ENCODE measurements at places on chromosomes 7 and 10. TPM values are rescaled to one million over a fixed set of nuclear protein-coding genes. Genes with fewer than 3 reads are reported as not detected.

EN2 gene
- not detected for total RNA-seq

DNAJC12 gene
- 5.2 TPM for total RNA-seq

NFKB2 gene
- 34.3 TPM for total RNA-seq

FGFBP3 gene
- total RNA-seq = 0.44 TPM

CALML5 gene
- not detected for total RNA-seq

MNX1 gene
- not detected for total RNA-seq

ANLN gene
- 10.1 TPM for total RNA-seq

CPA4 gene
- 4.1 TPM for total RNA-seq

WDR86 gene
- total RNA-seq = 22.3 TPM

VIM gene
- total RNA-seq = 6,426 TPM

GRCh38 chr10:33253411-33253810, 81.1 kb downstream of the NRP1 start:
- DNase-seq = no peak

DNA sequence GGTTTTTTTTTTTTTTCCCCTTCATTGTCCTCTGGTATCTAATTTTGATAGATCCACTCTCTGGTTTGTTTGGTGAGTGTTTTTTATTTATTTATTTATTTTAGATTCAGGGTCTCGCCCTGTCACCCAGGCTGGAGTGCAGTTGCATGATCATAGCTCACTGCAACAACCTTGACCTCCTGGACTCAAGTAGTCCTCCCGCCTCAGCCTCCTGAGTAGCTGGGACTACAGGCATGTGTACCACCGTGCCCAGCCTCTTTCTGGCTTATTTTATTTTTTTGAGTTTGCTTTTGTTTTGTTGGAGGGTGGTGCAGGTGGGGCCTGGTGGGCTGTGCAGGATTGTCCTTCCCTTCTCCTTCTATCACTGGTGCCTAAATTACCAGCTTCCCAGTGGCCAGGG, 187.2 kb upstream of the SH2B2 start:
- DNase-seq = no peak

GRCh38 chr10:114678336-114678735, 20.3 kb upstream of the ABLIM1 start:
- no peak for DNase-seq

- no peak for DNase-seq
Observed at GRCh38 chr10:100744987-100745881, at the start of gene PAX2. PAX2 (plus strand) TSS chr10:100745582; CDS start chr10:100746261, 679 bp downstream.

- DNase-seq = no peak
Observed at GRCh38 chr10:133204226-133205015, 25.6 kb upstream of the UTF1 start.

- no peak for DNase-seq
Observed at GRCh38 chr7:151429237-151429559, 10.7 kb downstream of the CRYGN start.

GRCh38 chr10:50419756-50420155, 168.4 kb upstream of the ASAH2 start:
- no peak for DNase-seq

- peak; percentile 31 for DNase-seq
Observed at GRCh38 chr7:66099551-66100407, 14.9 kb upstream of the CRCP start.

DNA sequence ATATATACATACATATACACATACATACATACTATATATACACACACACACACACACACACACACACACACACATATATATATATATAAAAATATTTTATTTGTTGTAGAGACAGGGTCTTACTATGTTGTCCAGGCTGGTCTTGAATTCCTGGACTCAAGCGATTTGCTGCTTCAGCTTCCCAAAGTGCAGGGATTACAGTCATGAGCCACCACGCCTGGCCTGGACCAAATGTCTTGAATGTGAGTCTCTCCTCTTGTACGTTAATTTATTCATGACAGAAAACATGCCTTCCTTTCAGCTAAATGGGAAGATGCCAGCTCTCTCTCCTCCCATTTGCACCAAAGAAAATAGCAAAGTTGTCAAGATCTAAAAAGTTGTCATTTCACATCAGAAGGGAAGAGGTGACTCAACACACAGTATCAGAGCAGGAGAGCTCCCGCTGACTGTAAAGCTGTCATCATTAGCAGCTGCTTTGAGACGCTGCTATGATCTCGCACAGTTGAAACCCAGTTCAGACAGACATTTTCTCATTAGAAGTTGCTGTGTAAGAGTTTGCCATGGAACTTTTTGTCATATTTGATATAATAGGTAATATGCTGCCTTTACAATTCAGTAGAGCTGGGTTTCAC, 224.3 kb downstream of the SFMBT2 start:
- DNase-seq = no peak

- DNase-seq = no peak
Observed at GRCh38 chr10:126957111-126957510, 51.9 kb downstream of the DOCK1 start.

GRCh38 chr10:12658526-12658925, 309.2 kb downstream of the CAMK1D start:
- DNase-seq = no peak

- no peak for DNase-seq
Observed at GRCh38 chr10:93063144-93063976, 2.8 kb downstream of the CYP26C1 start.

- DNase-seq = no peak
Observed at GRCh38 chr10:79465341-79465740, 19.9 kb upstream of the ZCCHC24 start.

- no peak for DNase-seq
Observed at GRCh38 chr7:139937715-139938114, 108.7 kb downstream of the TBXAS1 start.

- DNase-seq = no peak
Observed at GRCh38 chr10:90911133-90912051, 9.5 kb downstream of the ANKRD1 start.

GRCh38 chr10:6200734-6201515, 1.8 kb upstream of the PFKFB3 start:
- DNase-seq = no peak

DNA sequence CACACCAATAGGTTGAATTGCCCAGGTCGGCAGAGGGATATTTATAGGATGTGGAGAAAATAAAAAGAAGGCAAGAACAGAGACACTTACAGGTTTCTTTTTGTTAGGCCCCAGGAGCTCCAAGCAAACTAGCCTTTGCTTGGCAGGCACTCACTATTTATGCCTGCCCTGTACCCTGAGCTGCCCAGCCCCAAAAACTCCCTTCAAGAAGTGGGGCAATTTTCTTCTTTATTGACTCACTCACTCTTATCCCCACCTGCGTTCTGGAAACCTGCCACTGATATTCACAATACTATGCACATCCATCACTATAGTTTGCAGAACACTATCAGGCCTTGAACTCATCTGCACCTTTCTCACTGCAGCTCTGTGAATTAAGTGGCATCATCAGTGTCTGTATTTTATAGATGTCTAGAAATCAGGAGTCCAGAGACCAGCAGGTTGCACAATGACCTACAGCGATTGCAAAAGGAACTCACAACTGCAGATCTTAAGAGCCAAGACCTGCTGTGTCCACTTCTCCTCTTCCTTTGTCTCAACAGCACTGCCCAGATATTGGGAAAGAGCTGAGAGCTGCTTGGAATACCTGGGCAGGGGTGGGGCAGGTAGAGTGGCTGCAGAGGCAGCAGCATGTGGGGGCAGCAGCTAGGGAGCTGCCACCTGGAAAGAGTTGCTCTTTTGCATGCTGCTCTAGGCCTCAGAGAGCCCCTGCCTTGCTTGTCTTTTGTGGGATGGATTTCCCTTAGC, at the start of gene SFTPD:
Gene SFTPD, minus strand, starts transcription at position 130 of the 747 bp plus-strand sequence. CDS start 2,446 bp downstream, outside the sequence.
- DNase-seq = no peak

DNA sequence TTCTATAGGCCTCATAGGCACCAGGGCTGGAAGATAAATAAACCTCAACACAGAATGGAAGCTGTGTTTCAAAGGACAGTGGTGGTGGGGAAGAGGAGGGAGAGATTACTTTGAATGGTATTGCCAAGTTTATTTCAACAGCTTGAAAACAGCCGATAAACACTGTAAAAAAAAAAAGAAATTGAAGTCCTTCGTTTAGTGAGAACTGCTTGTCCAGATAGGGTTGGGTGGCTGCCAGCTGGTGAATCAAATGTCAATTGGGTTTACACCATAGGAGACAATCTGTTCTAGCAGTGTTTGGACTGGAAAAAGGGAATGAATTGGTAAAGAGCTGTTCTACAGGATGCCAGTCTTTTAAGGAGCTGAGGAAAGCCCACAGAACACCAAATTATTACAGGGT, 254.8 kb downstream of the PHF14 start:
- peak; percentile 68 for DNase-seq

DNA sequence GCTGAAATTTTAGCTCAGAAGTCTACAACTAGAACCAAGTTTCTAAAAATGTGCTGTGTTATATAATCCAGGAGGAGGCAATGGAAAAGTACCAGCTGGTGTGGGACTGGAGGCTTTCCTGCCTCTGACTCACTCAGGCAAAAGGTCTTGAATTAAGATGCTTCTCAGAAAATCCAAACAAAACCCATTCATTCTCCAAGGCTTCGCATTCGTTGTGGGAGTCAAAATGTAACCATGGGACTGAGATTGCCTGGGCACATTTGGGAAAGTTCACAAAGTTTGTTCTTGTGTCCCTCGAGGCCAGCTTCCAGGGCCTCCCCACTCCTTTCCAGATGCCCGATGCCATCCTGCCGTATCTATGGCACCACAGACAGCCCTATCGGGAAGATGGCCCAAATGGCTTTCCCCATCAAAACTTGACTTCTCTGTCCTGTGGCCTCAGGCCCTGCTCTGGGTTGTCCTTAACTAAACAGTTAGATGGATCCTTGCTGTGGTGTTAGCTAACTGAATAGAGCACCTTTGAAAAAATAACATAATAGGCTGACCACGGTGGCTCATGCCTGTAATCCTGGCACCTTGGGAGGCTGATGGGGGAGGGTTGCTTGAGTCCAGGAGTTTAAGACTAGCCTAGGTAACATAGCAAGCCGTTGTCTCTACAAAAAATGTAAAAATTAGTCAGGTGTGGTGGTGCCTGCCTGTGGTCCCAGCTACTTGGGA, 180.5 kb downstream of the PFKFB3 start:
- DNase-seq = no peak

DNA sequence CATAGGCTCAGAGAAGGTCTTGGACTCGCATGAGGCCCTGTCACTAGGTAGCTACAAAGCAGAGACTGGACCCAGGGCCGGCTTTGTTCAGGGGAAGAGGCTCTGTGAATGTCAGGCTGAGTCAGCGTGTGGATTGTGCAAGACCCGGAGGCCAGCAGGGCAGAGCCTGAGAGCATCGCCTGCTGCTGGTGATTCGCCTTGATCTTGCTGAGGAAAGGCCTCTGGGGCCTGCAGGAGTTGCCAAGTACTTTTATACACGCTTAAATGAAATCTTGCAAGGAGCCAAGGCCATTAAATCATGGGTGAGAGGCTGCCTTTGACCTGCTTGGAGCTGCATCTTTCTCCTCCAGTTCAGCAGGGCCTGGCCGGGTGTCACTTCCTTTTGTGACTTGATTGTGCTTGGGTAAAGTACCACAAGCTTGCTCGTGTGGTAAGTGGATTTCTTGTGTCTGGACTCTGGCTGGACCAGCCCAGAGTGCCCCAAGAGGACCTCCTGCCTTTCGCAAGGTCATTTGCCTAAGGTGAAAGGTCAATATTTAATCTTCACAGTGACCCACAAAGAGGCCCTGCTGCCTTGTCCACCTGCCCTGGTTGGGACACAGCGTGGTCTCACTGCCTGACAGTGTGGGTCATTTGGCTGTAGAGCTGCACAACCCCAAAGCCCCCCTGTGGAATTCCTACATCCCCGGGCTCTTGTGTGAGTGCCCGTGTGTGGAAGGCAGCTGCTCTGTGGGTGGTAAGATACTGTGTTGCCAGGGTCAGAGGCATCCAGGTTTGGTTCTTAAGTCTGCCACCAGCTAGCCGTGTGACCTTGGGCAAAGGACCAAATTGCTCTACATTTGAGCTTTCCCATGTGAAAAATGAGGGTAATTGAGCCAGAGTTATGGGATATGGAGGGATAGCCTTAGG, 38.6 kb upstream of the SH2D4B start:
- peak; percentile 97 for DNase-seq

DNA sequence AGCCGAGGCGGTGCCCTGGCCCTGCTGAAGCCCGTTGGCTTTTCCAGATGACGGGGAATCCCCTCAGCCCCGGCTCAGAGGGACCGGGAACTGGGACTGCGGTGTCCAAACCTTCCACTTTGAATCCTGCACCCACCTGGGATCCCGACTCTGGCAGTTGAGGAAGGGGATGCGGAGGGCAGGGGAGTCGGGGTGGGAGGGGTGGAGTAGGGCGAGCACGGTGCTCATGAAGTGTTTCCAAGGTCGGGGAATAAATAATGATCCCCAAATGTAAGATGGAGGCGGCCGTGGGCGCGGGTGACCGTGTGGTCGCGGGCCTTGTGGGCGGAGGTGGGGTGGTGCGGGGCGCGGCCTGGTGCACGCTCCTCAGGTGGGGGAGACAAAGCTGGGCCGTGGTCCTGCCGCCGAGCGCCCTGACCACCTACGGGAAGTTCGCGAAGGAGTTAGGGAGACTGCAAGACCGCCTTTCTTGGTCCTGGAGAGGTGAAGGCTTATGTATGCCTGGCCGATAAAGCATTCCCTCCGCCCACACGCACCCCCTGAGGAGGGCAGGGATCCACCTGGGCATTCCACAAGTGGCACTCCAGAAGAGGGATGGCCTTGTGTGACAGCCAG, 1.4 kb downstream of the MTURN start:
- DNase-seq = no peak
